ENCODE measurements at places on chromosomes 3 and 15.
A peak's percentile ranks its signal among the peaks of the same experiment; 100 is the strongest.

GRCh38 chr3:10370429-10370828 is 49.5 kb upstream of the SEC13 start:
- no peak for DNase-seq

GRCh38 chr15:50718700-50719125 is 32.1 kb upstream of the TRPM7 start:
- no peak for DNase-seq

- no peak for DNase-seq
These were observed 435 bp downstream of the ALDH1L1 start for GRCh38 chr3:126179825-126180476.

GRCh38 chr3:40321818-40322217 is 12.3 kb downstream of the EIF1B start:
- no peak for DNase-seq

GRCh38 chr3:188649521-188649920 is 495.6 kb downstream of the LPP start:
- no peak for DNase-seq

- no peak for DNase-seq
These were observed 379.5 kb upstream of the ATP10A start for GRCh38 chr15:26242565-26243071.

DNA sequence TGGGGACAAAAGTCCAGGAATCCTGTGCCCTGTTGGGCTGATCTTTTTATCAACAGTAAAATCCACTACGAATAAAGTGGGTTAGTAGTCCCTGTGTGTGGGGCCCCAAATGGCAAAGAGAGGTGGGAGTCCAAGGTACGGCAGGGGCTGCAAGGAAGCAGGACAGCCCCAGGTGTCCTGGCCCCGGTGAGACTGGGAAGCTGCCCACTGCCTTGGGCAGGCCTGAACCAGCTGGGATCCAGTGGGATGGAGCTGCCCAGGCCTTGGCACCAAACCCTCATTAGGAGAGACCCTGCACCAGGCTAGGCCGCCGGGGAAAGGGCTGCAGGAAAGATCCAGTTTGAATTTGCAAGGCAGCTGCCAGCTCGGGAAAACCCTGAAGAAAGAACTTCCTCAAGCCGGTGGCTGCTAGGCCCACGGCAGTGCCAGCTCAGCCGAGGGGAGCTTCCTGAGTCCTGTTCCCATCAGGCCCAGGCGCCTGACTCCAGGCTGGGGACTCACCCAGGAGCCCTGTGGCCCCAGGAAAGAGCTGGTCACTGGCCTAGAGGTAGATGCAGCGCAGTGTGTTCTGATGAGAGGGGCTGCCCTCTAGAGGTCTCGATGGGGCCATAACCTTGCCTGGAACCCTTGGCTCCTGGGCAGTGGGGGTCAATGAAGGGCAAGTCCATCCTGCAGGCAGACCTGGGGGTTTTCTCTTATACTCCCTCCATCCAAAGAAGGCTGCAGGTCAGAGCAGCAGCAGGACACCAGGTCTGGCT is 14.4 kb upstream of the GNAI2 start:
- no peak for DNase-seq

DNA sequence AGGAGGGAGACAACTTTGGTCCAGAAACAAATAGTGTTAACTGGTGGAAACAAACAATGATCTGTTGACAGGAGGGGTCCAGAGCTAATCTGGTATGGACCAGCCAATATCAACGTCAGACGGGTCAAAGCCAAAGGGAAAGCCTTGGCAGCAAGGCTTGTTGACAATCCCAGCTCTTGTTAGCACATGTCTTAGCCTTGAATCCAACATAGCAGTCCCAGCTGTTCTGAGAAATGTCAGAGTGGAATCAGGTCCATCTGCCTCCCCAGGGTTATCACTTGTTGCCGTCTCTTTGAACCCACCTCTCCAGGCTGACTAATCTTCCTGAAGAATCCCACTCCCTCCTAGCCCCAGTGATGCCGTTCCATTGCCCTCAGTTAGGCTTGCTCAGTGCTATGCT is 404.6 kb upstream of the MCTP2 start:
- no peak for DNase-seq

DNA sequence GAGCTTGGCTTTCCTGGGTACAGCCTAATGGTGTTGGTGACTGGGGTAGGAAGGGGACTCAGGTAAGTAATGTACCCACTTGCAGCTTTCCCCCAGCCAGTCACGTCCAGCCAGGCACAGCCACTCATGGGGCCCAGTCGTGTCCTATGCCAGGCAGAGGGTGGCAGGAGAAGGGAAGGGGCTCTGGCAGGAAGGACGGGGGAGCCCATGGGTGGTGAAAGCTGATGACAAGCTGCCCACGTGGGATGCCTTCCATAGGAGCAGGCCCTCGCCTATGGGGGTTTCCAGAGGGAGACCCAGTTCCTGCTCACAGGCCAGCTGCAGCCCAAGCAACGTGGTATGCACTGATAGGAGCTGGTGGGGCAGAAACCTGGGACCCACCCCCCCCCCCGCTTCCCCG is 10.7 kb downstream of the CHAC1 start:
- no peak for DNase-seq

DNA sequence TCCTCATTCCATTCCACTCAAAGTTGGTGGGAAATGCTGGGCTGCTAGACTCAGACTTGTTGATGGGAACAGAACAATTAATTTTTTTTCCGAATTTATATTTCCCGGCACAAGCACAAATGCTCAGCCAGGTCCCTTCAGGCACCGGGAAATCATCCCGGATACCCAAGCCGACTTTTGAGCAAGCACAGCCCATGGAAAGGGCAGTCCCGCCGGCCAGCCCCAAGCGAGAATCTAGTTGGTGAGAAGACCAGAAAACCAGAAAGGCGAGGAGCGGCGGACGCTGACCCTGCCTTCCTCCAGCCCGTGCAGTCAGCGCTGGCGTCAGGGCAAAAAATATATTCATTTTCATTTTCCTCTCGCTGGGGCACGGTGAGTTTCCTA is 763 bp upstream of the ZIC4 start:
- DNase-seq, result no peak

DNA sequence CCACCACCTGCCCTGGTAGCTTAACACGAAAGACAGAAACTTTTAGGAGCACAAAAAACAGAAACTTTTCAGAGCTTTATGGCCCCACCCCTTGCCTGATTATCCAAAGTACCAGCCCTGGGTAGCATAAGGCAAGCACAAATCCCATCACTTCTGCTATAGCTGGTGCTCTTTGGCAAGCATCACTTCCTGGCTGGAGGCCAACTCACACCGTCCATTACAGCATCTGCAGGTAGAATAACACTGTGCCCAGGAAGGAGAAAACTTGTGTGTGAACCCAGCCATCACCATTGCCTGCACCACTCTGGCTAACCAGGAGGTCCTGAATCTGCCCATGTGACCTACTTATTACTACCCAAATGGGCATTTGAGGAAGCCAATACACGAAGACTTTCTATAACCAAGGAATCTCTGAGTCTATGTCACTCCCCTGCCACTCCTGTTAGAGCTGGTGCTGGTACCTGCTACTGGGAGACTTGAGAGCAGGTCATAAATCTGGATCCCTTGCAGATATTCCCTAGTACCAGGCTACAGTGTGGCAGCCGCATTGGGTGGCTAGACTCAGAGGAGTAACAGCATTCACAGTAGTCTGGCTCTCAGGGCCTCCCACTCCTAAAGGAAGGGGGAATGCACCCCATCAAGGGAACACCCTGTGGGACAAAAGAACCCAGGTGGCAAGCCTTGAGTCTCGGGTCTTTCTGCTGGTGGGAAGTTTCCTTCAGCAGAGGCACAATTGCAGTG is 73.3 kb upstream of the AKAP13 start:
- DNase-seq, result no peak

- peak; percentile 67 for DNase-seq
These were observed 2.2 kb downstream of the RPSA start for GRCh38 chr3:39408493-39409372.

- DNase-seq, result peak; percentile 56
These were observed 520 bp downstream of the GREM1 start for GRCh38 chr15:32718227-32718820.

DNA sequence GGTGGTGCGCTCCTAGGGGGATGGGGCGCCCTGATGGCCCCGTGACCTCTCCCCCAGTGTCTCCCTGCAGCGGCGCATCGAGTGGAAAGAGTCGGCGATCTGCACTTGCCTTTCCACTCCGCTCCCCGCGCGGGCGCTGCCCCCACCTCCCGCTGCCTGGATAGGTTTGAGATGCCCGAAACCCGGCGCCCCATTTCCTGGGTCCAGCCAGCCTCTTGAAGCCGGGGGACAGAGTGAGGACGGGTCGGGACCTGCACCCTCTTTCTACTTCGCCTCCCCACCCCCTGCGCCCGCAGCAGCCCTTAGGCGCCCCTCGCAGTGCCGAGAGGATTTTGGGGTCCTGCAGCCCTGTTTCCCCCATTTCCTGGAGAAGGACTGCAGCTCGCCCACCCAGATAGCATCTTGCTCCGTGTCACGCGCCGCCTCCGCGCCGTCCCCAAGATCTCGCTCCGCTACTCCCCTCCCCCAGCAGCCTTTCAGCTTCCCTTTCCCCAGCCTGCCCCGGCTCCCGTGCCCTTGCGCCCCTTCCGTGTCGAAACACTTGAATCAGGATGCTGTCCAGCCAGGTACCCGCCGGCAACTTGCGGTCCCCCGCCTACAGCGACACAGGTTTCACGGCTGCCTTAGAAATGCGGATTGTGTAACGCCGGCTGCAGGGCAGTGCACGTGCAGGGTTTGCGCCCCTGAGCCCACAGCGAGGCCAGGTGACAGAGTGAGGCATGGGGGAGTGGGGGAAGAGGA is 519 bp downstream of the ABHD6 start:
- peak; percentile 78 for DNase-seq

- DNase-seq, result no peak
These were observed 30.0 kb downstream of the RUBCN start for GRCh38 chr3:197706658-197707057.

DNA sequence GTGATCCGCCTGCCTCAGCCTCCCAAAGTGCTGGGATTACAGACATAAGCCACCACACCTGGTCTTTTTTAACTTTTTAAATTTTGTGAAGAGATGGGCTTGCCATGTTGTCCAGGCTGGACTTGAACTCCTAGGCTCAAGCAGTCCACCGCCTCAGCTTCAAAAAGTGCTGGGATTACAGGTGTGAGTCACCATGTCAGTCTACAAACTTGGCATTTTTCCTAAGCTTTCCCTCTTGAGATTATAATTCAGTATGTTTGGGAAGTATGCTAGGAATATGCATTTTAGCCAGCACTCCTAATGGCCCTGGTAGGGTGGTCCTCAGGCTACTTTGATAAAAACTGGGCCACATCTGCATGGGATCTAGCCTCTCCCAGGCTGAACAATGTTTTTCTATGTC is 4.4 kb downstream of the WDR73 start:
- no peak for DNase-seq

DNA sequence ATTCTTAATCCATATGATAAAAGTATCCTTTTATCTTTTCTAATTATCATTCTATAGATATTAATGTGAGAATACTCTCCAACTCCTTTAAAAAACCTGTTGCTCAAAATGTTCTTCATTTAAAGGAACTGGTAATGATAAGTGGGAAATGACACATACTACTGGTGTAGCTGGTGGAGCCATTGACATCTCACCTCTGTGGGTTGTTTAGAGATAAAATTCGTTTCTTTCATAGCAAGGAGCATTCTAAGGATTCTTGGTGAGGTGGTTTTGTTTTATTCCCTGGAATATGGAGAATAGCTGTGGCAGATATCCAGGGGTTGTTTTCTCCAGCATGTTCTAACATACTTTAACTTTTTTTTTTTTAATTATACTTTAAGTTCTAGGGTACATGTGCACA is 299.8 kb upstream of the THBS1 start:
- DNase-seq, result no peak

DNA sequence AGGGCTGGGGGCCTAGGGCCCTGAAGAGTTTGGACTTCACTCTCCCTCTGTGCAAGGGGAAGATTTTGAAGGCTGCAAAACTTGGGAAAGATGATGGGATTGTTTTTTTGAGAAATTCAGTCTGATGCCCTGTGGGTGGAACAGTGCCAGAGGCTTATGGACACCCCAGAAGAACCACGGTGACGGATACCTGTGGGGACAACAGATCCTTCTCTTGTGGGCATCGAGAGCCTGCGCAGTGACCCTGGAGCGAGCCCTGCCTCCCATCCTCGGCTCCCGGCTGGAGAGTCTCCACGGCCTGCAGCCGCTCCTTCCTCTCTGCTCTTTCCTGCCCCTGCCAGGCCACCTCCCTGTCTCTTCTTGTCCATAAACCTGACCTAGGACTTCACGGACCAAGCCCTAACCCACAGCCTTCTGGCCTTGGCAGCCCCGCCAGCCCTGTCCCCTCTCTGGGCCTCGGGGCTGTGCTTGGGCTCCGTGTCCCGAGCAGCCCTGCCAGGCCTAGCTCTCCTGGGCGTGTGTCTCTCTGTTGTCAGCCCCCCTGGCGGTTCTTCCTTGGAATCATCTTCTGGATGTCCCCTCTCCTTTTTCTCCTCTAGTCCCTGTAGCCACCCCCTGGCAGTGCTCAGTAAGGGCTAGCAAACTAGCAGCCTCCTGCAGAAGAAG is 98.4 kb downstream of the VGLL4 start:
- DNase-seq, result no peak

DNA sequence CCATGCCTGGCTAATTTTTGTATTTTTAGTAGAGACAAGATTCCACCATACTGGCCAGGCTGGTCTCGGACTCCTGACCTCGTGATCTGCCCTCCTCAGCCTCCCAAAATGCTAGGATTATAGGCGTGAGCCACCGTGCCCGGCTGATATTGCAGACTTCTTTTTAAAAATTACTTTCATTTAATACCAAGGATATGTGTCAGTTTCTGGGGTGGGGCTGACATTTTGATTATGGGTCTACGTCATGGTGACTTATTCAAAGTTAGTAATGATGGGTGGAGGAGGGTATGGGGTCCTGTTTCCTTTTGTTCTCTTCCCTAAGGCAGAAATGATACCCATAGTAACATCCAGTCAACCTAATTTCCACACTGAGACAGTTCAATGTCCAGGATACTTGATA is 34.7 kb downstream of the GBE1 start:
- DNase-seq, result no peak

GRCh38 chr3:186587183-186587582 is 16.7 kb downstream of the DNAJB11 start:
- DNase-seq, result no peak

DNA sequence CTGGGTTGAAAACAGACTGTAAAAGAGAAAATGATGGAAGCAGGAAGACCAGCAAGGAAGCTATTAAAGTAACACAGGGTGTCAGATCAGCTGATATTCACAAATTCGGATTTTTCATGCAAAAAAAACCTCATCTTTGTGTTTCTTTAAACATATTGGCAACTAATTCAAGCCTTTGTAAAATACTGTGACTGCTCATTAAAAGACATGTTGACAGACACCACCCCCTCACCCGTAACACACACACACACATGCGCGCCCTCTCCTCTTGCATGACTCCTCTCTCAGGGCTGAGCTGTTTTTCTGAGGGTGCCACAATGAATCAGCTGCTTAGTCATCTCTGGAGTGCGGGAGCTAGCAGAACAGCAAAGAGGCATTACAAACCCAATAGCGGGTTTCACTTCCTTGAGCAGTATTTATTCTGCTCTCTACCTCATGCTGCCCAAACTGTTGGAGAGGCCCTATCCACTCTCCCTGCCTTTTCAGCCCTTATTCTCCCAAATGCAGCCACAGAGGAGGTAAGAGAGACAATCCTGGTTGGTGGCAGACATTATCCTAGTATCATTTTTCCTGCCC is 35.8 kb upstream of the CCDC80 start:
- DNase-seq, result peak; percentile 86
